ENCODE measurements at places on chromosomes 6 and 20. TPM values are rescaled to one million over a fixed set of nuclear protein-coding genes. Genes with fewer than 3 reads are reported as not detected.

HLA-C gene
- total RNA-seq: 998 TPM

DNA sequence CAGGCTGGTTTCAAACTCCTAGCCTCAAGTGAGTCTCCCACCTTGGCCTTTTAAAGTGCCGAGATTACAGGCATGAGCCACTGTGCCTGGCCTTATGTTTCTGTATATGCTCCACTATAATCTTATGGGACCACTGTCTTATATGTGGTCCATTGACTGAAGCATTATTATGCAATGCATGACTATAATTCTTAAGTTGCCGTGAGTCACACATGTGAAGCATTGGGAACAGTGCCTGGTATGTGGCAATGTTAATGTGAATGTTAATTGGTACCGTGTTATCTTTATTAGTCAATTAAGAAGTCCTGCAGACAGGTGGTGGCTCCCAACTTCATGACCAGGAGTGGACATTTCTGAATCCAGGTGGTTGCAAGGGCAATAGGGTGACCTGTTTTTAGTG is 14.7 kb upstream of the ASXL1 start:
- no peak for DNase-seq

DNA sequence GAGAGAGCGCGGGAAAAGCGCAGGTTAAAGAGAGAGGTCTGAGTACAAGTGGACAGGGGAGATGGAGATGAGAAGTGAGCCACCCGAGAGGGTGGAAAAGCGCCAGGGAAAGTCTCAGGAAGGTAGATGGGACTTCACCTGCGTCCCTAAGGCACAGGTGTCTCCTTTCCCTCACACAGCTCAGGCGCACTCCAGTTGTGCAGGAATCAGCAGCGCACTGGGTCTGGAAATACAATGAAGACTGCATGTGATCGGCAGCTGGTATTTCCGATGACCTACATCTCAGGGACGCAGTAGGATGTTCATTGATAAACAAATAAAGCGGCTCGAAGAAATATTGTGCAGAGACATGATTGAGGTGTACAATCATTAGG is 432 bp upstream of the KHDRBS2 start:
- no peak for DNase-seq

MYBL2 gene
- total RNA-seq: 35.8 TPM

DNA sequence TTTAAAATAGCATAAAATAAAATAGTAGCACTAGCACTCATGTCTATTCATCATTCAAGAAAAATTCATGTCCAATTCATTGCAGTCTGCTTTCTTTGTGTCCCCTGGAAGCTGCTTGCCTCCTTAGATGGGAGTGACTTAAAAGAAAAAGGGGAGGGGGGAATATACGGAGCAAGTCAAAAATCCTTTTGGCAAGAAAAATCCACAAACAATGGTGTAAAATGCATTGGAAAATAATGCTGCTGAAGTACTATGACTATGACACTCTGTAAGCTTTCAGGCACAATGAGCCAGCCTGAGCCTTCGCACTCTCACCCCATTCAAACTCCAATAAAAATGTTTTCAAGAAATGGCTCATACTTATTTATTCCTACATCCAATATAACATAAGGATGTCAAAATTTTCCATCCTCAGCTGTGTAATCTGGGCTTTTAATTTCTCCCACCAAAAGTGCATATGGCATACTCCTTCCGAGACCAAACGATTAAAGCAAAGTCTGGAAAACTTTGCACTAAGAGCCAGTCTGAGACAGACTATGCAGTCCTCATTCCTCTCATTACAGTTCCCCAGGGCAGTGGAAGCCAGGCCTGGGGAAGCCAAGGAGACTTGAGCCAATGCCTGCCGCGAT is 790 bp downstream of the NEDD9 start:
- peak; percentile 17 for DNase-seq

- no peak for DNase-seq
Measured at GRCh38 chr6:169620171-169621130, 81.4 kb downstream of the WDR27 start.

TAGAP gene
- 167 TPM for total RNA-seq

- DNase-seq: no peak
Measured at GRCh38 chr6:42339991-42340401, 111.7 kb downstream of the TRERF1 start.

GRCh38 chr6:27889628-27890444 is 22.4 kb downstream of the OR2B2 start:
- DNase-seq: no peak

DNA sequence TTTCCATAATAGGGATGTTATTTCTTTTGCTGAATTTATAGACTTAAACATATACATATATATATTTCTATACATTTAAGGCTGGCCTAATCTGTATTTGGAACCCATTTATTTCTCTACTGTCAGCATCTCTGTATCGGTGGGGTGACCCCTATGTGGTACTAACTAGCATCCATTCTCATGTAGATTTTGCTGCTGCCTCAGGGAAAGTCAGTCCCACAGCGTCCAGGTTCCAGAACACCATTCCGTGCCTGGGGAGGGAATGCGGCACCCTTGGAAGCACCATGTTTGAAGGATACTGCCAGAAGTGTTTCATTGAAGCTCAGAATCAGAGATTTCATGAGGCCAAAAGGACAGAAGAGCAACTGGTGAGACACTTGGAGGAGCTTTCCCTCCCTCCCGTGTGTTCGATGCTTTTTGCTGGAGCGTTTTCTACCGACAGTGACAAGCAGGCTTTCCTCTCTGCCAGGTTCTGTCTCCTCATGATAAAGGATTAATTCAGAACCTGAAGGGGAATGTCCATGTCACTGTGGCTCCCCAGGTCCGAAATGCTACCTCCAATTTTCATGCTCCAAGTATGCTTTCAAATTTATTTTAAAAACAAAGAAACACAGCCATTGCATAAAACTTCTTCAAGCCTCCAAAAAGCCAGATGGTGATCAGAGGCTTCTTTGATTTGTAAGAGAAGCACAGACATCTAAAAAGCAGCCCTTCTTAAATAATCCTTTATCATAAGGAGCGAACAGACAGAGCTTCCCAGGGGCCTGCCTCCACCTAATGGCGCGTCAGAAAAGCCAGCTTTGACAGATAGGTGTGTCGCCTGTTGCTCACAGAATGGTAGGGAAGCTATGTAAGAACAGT is 13.1 kb downstream of the TNFAIP3 start:
- DNase-seq: no peak

SPDEF gene
- not detected for total RNA-seq

GPSM3 gene
- total RNA-seq: 194 TPM

DNA sequence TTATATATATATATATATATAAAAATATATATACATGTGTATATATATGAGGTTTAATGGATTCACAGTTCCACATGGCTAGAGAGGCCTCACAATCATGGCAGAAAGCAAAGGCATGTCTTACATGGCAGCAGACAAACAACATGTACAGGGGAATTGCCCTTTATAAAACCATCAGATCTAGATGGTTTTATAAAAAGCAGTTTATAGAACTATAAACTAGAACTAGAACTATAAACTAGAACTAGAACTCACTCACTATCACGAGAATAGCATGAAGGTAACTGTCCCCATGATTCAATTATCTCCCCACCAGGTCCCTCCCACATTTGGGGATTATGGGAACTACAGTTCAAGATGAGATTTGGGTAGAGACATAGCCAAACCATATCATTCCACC is 56.8 kb downstream of the PDSS2 start:
- DNase-seq: no peak

TMEM14C gene
- total RNA-seq: 31.7 TPM

DNA sequence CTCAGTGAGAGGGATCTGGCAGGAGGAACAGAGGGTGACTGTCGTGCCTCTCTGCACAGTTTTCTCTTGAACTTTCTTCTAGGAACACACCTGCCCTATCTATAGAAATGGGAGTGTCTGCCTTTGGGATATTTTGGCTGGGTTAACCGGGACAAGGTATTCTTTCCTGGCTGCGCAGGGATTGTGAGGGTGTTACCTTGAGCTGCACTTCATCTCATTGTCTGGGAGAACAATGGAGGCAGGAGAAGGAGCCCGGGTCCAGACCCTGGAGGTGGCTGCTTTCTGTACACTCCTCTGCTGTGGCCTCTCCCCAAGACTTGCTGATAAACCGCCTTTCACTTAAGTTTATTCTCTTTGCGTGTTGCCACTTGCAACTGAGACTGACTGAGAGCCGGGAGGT is 192.8 kb downstream of the TBXT start:
- no peak for DNase-seq

- DNase-seq: peak; percentile 73
Measured at GRCh38 chr20:57399587-57400155, 8.5 kb downstream of the RBM38 start.

DNA sequence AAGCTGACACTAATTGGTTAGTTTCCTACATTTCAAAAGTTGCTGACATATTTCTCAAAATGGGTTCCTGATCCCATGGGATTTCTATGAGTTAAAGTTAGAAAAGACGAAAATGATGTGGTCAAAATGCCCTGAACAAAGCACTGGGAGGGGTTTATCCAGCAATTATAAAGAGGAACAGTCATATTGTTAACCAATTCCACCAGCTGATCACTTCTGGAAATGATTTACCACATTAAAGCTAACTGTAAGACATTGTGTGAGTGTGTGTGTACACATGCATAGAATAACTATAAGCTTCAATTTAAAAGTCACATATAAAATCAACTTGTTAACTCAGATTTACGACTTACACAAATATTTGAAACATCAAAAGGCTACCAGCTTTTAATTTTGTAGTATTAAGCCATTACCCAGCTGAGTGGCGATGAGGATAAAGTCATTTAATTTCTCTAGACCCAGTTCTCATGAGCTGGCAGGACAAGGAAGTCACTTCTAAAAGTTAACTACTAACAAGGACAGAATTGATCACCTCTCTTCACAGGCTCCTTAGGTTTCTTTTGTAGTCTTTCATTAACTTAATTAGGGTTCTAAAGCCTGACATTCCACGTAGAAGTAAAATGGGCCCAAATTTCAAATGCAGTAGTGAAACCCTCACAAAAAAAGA is 40.4 kb downstream of the MAN1A1 start:
- DNase-seq: no peak

- DNase-seq: no peak
Measured at GRCh38 chr6:33169291-33170175, 22.7 kb downstream of the COL11A2 start.

GSTA2 gene
- total RNA-seq: not detected

DNA sequence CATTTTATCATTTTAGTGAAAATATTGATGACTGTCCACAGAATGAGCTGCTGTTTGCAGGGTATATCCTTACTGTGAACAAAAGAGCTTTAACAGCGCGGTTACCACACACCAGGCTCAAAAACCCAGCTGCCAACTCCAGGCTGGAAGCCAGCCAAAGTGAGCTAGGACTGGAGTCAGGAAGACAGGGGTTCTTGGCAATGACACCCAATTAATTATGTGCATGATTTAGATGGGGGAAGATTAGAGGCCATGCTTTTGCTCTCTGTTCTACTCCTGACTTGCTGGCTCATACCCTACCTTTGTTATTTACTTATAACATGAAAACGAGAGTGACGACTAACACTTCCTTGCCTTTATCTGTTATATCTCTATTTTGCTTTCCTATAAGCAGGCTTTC is 128.9 kb upstream of the SHLD1 start:
- DNase-seq: no peak

SLC44A4 gene
- not detected for total RNA-seq

GRCh38 chr20:22821796-22822195 is 213.3 kb upstream of the SSTR4 start:
- DNase-seq: no peak

RAD21L1 gene
- not detected for total RNA-seq

GRCh38 chr6:169490830-169491229 is 211.0 kb downstream of the WDR27 start:
- no peak for DNase-seq

DNA sequence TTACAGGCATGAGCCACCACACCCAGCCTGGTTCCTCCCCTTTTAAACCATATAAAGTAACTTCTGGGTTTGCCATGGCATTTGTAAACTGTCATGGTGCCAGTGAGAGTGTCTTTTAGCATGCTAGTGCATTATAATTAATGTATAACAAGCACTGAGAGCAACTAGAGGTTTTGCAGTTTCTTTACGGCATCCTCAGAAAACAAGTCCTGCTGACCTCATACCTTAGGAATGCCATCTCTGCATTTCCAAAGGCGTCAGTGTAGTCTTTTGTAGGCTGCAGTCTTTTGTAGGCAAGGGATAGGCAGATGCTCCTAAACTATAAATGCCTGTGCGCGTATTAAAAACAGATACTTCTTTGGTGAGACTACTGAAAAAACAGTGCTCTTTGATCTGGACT is 75.0 kb upstream of the EZR start:
- DNase-seq: no peak

CLPSL2 gene
- not detected for total RNA-seq

- DNase-seq: no peak
Measured at GRCh38 chr6:106159531-106159940, 73.4 kb downstream of the PRDM1 start.

LY6G6D gene
- not detected for total RNA-seq

TASP1 gene
- 23.9 TPM for total RNA-seq

LRRN4 gene
- not detected for total RNA-seq

Data from B cell (primary cell).